Epithelial cell of esophagus (primary cell): ENCODE measurements at places on chromosomes 13 and 19.

DNA sequence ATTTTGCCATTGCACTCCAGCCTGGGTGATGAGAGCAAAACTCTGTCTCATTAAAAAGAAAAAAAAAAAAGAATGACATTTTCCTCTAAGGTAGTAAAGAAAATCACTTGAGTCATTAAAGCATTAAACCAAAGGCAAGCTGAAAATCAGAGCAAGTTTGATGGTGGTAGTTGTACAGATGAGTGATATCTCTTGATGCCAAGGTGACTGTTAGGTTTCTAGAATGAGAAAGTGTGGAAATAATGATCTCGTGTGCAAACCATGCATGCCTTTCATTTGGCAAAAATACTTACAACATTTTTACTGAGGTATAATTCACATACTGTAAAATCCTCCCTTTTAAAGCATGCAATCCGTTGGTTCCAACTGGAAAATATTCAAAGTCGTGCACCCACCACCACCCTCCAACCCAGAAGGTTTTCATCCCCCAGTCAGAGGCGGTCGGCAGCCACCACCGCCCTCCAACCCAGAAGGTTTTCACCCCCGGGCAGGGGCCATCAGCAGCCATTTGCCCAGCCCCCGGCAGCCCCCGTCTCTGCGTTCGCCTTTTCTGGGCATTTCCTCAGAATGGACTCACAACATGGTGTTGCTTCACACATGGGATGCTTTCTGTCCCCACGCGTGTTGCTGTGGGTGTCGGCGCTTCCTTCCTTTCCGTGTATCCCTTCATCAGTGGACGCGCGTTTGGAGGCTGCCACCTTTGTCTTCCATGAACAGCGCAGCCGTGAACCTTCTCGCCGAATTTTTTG lies 90.2 kb downstream of the ATP11A start:
- peak; percentile 19 for DNase-seq

DNA sequence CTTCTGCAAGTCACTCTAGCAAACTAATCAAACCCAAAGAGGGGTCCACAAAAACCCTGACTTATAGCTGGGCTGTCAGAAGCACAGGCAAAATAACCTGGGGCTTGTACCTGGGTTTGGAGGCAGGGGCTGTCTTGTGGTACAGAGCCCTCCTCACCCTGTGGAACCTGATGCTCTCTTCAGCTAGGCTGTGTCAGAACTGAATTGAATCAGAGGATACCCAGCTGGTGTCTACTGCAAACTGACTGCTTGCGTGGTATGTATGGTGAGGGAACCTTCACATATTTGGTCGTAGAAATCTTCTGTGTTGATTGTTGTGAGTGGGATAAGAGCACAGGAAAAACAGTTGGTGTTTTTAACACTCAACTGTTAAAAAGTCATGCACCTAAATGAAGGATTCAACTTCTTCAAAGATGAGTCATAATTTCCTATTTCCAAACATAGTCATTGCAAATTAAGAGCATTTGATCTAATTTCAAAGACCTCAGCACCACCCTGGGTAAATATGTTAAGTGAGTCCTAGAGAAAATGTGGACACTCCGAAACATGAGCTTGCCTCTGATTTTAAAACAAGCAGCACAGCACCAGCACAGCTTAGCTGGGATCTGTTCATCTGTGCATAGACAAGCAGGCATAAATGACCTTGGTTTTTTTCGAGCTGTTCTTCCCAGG lies 840.2 kb downstream of the UQCRFS1 start:
- DNase-seq: no peak

DNA sequence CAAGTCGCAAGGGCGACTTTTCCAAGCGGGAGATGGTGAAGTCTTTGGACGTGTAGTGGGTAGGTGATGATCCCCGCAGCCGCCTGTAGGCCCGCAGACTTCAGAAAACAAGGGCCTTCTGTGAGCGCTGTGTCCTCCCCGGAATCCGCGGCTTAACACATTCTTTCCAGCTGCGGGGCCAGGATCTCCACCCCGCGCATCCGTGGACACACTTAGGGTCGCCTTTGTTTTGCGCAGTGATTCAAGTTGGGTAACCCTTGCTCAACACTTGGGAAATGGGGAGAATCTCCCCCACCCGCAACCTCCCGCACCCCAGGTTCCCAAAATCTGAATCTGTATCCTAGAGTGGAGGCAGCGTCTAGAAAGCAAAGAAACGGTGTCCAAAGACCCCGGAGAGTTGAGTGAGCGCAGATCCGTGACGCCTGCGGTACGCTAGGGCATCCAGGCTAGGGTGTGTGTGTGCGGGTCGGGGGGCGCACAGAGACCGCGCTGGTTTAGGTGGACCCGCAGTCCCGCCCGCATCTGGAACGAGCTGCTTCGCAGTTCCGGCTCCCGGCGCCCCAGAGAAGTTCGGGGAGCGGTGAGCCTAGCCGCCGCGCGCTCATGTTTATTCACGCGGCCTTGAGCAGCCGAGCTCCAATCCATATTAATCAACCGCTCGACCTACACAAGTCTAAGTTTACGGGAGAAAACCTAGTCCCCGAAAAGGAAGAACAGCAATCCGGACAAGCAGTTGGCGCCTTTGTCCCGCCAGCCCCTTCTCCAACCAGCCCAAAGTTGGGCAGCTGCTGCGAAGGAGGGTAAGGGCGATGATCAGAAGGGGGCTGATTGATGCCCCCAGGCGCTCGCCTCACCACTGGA lies 9.9 kb downstream of the SOX21 start:
- DNase-seq: no peak

GRCh38 chr13:43126420-43126819 lies 103.0 kb downstream of the DNAJC15 start:
- DNase-seq: no peak

- DNase-seq: no peak
Measured at GRCh38 chr19:33267706-33268105, 34.6 kb downstream of the CEBPA start.

DNA sequence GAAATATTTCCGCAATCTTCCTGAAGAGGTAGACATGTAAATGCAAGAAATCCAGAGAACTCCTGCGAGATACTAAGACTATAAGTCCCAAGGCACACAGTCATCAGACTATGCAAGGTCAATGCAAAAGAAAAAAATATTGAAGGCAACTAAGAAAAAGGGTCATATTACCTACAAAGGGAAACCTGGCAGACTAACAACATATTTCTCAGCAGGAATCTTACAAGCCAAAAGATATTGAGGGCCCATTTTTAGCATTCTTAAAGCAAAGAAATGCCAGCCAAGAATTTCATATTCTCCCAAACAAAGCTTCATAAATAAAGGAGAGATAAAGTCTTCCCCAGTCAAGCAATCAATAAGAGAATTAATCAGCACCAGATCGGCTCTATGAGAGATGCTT lies 298.5 kb upstream of the ATXN8OS start:
- no peak for DNase-seq

GRCh38 chr13:30354493-30355383 lies 47.4 kb upstream of the KATNAL1 start:
- DNase-seq: no peak

DNA sequence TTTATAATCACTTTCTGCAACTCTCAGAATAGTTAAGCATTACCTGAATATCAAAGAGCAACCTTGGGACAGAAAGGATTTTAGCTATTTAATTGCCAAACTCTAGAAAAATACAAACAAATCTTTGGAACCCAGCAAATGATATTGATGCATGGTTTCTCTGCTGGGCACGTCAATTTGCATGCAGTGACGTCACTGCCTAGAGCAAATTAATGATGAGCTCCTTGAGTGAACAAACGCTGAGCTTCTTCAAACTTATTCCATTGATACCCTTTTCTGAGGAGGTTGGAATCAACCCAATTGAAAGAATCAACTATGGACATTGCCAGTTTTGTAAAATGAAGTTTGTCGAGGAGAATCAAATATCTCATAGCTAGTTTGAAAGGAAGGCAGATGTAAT lies 259.9 kb upstream of the SOX21 start:
- DNase-seq: no peak

DNA sequence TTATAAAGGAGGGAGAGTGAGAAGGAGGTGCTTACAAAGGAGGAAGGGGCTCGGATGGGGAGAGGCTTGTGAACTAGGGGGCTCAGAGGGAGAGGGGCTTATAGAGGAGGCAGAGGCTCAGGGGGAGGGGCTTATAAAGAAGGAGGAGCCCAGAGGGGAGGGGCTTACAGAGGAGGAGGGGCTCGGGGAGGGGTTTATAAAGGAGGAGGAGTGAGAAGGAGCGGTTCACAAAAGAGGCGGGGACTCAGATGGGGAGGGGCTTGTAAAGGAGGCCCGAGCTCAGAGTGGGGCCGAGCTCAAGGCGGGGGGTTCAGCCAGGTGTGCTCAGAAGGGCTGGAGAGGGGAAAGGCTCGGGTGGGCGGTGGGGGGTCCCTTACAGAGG lies 500 bp downstream of the SMIM24 start:
- peak; percentile 36 for DNase-seq

DNA sequence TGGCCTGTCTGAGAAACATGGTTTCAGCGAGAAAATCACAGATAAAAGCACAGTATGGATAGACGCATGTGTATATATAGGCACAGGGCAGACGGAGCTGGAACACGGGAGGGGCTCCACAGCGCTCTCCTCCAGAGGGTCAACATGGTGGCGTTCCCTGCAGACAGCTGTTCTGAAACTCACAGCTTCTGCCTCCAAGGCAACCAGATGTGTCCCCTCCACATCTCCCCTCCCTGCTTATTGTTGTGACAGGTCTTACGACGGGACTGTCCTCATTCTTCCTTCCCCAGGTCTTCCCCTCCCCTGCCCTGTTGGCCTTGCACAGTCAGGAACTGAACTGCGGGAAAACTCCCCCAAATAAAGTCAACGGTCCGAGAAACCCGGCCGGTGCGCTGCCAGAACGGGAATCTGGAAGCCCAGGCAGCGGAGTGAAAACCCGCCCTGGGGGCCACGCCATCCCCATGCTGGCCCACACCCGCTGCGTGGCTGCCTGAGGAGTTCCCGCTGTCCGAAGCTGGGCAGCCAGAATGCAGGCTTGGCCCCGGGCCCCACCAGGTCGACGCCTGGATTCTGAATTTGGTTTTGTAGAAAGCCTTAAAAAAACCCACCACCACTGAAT lies 2.6 kb upstream of the TIMM13 start:
- no peak for DNase-seq

DNA sequence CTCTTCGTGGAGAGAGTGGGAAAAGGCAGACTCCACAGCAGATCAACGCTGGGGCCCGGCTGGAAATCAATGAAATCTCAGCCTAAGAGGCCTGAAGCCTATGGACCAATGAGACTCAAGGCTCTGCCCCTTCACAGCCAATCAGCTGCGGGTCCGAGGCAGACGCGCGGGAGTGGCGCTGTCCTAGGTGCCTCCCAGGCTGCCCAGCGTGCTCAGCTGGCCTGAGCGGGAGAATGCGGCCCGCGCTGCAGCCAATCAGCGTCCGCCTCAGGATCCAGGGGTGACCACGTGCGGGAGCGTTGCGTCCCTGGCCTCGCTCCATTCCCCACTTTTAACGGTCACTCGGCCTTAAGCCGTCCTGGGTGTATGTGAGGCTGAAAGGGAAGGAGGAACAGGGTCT lies at the start of gene ZBTB32:
TSS of gene ZBTB32 (plus strand) at position 341 of the 400 bp plus-strand sequence. CDS start 10,069 bp downstream, outside the sequence.
- DNase-seq: peak; percentile 70

DNA sequence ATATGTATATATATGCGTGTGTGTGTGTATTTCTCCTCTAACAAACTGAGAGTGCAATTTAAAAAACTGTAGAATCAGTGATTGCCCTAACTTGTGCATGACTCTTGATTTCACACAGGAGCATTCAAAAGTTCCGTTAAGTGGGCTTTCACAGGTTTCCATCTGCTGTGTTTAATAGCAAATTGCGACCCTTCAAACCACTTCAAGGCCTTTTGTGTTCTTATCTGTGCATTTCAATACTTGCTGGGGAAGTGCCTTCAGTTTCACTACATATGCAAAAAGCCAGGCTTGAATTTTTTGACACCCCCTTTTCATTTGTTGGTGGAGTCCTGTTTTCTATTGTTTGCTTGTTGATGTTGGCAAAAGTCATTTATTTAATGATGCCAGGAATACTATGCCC lies 158.0 kb downstream of the TM9SF2 start:
- DNase-seq: no peak

DNA sequence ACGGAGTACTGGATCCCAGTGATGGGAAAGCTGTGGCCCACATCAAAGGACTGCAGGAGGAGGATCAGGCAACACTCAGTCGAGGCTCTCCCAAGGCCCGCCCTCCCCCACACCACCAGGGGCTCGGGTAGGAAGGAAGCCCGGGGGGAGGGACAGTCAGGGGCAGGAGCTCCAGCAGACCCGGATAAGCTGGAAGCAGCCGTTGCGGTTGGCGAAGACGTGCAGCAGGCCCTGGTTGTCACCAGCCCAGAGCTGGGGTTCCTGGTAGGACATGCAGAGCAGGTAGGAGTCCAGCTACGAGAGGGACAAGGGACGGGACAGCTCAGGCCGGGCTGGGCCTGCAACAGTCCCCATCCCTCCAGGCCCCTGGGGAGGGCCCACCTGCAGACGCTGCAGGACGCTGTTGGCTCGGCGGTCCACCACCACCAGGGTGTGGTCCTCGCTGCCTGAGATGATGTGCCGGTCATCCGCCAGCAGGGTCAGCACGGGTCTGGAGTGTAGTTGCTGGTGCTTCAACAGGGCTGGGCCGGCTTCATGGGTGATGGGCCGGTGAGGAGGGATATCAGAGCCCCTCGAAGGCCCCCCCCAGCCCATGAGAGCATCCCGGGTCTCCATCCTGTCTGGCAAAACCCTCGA lies 1.9 kb downstream of the GNG14 start:
- DNase-seq: no peak

- peak; percentile 86 for DNase-seq
Measured at GRCh38 chr19:45097776-45098520, 5.0 kb downstream of the PPP1R37 start.

GRCh38 chr13:38173403-38173802 lies 176.2 kb upstream of the UFM1 start:
- peak; percentile 12 for DNase-seq

GRCh38 chr19:46722421-46723022 lies 5.6 kb upstream of the PRKD2 start:
- no peak for DNase-seq

GRCh38 chr13:37594550-37594949 lies 4.0 kb downstream of the POSTN start:
- DNase-seq: no peak

DNA sequence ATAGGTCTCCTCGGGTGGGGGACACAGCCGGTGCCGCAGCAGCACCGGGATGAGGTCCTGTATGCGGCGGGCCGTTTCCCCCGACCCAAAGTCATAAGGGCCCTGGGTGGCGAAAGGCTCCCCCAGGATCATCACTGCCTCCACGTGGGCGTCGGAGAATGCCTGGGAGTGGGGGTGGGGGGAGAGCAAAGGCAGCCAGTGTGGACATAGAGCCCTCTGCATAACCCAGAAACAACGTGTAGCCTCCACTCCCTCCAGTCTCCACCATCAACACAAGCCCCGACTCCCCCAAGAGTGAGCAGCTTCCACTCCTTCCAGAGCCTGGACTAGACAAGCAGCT lies 1.7 kb upstream of the NUMBL start:
- no peak for DNase-seq

GRCh38 chr19:45863840-45864628 lies at the start of gene FOXA3:
Gene FOXA3 (plus strand): TSS chr19:45864326. CDS start chr19:45864457, 131 bp downstream.
- peak; percentile 43 for DNase-seq

DNA sequence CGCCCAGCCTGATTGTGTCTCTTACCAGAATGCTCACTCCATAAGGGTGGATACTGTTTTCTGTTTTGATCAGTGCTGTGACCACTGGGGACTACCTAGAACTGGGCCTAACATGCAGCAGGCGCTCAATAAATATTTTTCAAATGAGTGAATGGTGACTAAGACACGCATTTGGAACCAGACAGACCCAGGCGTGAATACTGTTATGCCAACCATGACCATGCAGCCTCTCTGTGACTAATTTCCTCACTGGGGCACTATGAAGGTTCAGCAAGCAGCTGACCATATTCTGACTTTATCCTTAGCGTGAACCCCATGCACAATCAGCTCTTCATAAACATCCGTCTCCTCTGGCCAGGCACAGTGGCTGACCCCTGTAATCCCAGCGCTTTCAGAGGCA lies 13.0 kb upstream of the SPC24 start:
- peak; percentile 97 for DNase-seq
